Esophagus squamous epithelium (tissue), 5 donors: ENCODE measurements at places on chromosomes 6 and 20.

GRCh38 chr6:13406781-13407180, 78.4 kb upstream of the TBC1D7 start:
- DNase-seq, result no peak

DNA sequence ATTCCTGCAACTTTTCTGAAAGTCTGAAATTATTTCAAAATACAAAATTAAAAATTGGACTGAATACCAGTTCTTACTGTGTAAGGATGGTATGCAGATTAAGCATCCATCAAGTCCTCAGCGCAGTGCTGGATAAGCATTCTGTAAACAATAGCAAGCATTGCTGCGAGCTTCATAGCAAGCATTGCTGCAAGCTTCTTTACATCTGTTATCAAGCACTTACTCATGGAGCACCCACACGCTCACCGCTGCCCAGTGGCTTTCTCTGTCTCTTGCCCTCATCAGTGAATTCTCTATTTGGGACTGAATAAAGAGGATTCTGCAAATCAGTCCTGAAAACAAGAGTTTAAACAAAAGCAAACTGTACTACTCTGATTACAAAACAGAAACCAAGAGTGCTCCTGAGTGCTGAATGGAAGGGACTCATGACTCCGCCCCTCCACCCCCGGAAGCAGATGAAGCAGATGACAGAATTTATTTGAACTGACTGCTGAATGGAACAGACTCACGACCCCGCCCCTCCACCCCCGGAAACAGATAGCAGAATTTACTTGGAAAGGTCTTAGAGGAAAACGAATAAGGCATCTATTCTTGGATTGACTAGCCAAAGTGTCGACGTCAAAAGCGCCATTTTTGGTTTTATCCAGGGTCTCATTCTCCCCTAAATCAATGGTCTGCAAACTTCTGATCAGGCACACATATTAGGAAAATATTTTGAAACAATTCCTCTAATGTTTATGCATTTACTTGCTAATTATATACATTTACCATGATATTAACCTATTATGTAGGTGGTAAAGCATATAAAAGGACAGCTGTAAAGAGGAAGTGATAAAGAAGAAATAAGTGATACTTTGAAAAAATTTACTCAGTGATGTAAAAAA, 22.1 kb upstream of the EYA2 start:
- no peak for DNase-seq

DNA sequence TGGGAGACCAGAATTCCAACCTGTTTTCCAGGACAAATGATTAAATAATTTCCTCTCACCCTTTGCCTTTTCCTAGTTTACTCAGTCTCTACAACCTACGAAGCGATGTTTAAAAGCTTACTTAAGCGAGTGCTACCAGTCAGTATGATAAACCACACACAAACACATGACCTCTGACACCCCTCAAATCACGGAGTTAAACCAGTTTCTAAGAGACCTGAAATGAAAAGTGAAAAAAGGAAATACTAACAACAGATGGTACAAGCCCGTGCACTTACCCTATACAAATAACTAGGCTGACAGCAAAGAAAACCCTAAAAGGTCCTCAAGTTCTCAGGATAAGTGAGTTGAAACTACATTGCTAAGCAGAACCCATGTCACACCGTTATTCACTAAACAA, 7.7 kb downstream of the TNFRSF21 start:
- no peak for DNase-seq

DNA sequence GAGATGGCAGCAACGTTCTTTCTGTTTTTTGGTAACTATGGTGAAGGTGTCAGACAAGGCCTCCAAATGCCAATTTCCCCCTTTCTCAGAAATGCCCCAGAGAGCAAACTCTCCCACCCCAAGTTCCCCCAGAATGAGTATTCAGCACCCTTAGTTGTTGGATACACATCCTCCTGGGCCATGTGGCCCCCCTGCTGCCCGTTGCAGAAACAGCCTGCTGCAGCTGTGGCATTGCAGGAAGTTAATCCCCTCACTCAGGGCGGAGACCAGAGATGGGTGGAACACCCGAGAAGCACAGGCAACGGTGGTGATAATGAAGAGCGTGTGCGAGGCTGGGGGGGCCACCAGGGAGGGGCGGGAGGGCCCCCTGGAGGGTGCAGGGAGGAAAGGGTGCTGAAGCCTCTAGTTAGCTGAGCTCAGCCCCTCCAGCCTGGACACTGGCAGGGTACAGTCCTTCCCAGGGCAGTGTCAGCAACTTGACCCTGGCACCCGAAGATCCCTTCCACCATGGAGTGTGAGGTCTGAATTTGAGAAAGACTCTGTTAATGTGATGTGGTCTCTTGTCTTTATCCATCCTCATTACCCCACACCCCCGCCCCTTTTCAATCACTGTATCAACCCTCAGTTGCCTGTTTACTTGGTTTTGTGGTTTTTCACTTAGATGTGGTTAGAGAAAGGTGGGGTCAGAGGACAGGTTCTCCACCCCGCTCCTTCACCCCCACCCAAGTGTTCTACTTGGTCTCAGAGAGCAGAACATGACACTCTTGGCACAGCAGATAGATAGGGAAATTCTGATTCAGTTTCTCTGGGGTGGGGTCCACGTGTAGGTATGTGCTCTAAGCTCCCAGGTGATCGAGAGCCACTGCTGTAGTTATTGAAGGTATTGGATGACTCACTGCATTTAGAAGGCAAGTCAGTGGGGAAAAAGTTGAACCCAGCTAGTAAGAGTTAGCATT, 208.8 kb upstream of the SUPT3H start:
- no peak for DNase-seq

GRCh38 chr20:3783068-3783489, 1.8 kb upstream of the SPEF1 start:
- no peak for DNase-seq

- DNase-seq, result no peak
Measured at GRCh38 chr20:23042270-23042669, 7.2 kb downstream of the SSTR4 start.

DNA sequence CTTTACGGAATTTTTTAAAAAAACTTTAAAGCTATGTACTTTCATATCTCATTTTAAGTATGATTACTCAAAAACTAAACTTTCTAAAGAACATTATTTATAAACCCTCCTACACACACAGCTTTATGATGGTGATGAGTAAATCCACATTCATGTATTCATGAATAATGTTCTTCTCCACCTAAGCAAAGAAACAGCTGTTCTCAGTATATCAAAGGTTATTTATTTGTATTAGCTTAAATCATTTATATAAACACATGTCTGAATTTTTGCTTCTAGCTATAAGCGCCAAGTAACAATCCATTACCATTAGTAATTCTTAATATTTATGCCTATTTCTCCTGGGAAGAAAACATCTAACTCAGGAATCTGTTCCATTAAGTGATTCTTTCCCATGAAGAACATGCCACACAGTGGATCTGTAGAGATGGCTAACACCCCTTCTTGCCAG, 63.3 kb downstream of the SMLR1 start:
- DNase-seq, result no peak

DNA sequence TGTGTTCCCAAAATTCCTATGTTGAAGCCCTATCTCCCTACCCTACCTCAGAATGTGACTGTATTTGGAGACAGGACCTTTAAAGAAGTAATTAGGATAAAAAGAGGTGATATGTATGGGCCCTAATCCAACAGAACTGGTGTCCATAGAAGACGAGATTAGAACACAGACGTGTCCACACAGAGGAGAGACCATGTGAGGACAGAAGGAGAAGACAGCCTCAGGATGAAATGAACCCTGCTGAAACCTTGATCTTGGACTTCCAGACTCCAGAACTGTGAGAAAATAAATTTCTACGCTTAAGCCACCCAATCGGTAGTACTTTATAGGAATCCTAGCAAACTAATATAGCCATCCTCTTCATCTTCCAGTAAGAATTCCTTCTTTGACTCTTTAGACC, 35.7 kb downstream of the TRAF3IP2 start:
- DNase-seq, result no peak

- DNase-seq, result no peak
Measured at GRCh38 chr20:17850684-17851026, 117.9 kb downstream of the SNX5 start.

- no peak for DNase-seq
Measured at GRCh38 chr6:10429638-10430427, 15.0 kb upstream of the TFAP2A start.

GRCh38 chr6:170201361-170201760, 89.5 kb downstream of the DLL1 start:
- DNase-seq, result no peak

GRCh38 chr6:63272397-63272796, 47.4 kb downstream of the LGSN start:
- DNase-seq, result no peak
